ENCODE measurements at places on chromosomes 7 and 10. TPM values are rescaled to one million over a fixed set of nuclear protein-coding genes. Genes with fewer than 3 reads are reported as not detected.

GRCh38 chr10:50279489-50279888, 28.2 kb upstream of the ASAH2 start:
- peak; percentile 5 for DNase-seq

DNA sequence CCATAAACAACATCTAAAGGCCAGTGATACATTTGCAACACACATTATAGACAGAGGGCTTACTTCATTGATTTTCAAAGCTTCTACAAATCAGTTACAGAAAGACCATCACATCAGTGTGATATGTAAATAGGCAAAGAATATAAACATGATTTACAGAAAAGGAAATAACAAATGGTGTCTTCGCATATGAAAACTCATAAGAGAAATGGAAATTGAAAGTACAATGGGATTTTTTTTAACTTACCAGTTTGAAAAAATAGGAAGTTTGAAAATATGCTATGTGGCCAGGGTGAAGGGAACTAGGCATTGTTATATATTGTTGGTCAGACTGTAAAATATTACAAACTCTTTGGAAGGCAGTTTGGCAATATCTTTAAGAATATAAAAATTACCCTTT, 27.3 kb downstream of the SEC23IP start:
- no peak for DNase-seq

The PDLIM1 gene
- total RNA-seq, result 41.1 TPM

- no peak for DNase-seq
Observed at GRCh38 chr10:15783941-15784636, 64.4 kb upstream of the ITGA8 start.

The PON1 gene
- not detected for total RNA-seq

The CYP3A4 gene
- total RNA-seq, result not detected

DNA sequence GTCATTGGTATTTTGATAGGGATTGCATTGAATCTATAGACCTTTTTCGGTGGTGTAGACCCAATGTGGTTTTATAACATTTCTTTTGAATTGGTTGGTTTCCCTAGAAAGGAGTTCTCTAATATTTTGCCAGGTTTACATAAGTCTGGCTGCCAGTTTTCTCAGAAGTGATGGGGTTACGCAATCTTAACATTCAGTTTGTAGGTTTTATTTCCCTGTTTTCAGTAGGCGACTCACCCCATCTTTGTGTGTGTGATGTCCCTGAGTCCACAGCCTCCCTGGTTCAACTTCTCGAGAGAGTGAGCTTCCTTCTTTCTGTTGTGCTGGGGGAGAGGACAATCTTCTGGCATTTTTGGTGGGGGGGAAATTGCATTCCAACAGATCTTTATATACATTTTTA, 9.6 kb upstream of the KIF5B start:
- no peak for DNase-seq

DNA sequence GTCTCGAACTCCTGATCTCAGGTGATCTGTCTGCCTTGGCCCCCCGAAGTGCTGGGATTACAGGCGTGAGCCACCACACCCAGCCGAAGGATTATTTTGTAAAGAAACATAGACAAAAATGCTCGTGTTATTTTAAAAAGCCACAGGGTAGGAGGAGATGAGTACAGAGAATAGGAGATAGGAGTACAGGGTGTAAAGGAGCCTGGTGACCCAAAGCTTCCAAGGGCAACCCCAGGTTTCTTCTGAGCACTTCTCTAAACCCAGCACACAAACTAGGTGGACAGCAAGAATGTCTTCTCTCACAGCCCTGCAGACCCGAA, 54.7 kb downstream of the ZNF467 start:
- no peak for DNase-seq

GRCh38 chr10:21167288-21168010, 270.3 kb upstream of the NEBL start:
- no peak for DNase-seq

GRCh38 chr7:28408960-28409715, 3.2 kb upstream of the CREB5 start:
- peak; percentile 98 for DNase-seq

DNA sequence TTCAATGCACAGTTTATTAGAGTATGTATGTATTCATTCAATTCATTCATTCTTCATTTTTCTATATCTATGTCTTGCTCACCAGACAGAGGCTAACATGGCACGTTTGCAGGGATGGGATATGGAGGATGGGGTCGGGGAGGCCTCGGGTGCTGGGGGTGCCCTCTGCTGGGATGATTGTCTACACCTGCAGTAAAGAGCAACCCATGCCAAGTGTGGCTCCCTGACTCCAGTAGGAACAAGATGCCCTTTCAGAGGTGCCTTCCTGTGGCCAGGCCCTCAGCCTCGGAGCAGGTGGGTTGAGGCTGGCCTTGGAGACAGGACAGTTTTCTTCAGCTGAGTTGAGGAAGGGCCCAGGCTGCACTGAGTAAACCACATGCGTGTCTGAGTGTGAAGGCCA, 157.2 kb downstream of the SH2D4B start:
- no peak for DNase-seq

DNA sequence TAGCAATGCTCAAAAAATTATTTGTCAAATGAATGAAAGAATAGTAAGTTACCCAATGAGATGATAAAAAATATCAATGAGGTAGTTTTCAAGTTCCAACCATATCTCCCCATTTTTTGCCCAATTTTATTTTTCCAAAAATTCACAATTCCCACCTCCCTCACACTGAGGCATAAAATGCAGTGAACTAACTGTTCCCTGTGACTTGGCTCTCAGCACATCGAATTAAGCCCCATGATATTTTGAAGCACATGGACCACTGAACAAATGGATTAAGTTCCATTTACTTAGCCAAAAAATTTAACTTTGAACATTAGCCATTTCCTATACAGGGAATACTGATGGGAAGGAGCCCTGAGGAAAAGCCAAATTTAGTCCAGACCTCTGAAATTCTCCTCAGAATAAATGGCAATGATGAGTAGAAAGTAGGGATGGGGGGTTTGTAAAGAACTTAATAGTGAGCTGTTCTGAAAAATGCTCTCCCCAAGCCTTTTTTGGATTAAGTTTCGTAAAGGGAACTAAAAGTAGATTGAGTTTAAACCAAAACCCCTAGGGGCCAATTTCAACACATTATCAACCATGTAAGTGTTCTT, 166.3 kb upstream of the GRM3 start:
- DNase-seq, result peak; percentile 34

- no peak for DNase-seq
Observed at GRCh38 chr10:60661637-60662036, 116.6 kb upstream of the CDK1 start.

GRCh38 chr7:140058517-140058916, 4.2 kb downstream of the PARP12 start:
- DNase-seq, result no peak

DNA sequence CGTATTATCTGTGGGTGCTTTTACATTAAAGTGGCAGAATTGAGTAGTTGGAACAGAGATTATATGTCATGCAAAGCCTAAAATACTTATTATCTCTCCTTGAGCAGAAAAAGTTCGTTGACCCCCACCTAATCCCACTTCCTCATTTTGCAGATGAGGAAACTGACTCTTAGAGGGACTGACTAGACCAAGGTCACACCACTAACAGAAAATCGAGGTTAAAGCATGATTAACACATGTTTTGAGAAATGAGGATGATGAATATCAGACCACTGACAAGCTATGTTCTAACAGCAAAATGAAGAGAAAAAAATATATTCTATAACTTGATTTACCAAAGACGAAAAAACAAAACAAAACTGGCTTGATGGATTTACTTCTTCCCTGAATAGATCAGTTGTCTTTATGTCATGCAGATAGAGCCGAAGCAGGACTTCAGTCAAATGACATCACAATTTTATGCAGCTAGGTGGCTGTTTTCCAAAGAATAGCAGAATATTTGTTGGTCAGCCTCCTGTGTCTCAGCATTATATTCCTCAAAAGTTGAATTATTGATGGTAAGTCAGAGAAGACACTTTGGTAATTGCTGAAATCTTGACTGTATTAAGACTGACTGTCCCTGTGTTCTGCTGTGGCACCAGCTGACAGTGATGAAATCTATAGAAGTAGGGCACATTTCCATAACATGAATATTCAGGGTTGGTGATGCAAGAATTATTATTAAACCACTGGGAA, 24.2 kb upstream of the SMIM30 start:
- no peak for DNase-seq

DNA sequence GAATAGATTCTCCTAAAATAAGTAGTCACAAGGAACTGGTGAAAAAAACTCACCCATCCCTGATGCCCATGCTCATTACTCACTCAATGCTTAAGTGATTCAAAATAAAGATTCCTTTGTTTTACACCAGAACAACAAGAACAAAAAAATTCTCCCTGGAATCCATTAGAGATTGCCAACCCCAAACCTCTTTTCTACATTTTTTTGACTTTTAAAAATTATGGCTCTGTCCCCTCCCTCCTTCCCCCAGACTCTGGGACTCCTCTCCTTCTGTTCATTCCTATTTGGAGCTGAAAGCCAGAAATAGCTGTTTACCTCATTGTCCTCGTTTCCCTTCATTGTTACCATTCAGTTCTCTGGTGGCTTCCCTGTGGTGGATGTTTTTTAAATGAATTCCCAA, 63.2 kb upstream of the FHIP2A start:
- DNase-seq, result no peak

DNA sequence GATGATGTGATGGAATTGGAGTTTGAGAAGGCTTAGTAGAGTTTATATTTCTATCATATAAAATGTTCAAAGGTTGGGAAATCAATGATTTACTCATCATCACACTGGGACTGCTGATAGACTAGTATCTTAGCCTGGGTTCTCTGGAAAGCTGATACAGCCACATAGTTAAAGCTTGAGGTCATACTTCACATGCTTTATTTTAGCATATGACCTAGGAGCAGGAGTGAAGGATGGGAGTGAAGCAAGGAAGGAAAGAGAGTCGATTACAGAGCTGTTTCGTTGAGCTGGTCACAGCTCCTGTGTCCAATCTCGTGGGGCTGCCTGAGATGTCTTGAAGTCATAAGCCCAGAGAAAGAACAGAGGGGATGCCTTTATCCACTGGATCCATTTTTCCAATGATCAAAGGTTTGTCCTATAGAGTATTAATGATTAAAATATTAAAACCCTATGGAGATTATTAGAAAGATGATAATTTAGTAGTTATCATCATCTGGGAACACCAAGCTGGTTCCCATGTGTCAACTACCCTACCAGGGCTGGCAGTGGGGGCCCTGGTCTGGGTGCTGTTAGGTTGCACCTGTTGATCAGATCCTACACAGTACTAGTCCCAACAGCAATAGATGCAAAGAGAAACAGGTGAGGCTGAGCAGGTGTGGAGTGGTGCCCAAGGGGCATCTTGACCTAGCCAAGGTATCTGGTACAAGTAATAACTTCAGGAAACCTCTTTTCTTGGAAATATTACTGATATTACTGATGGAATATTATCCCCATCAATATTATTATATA, 77.8 kb downstream of the BAMBI start:
- no peak for DNase-seq

The SSC4D gene
- total RNA-seq, result 0.41 TPM

GRCh38 chr10:3399756-3400155, 227.2 kb upstream of the PITRM1 start:
- no peak for DNase-seq

The WDR91 gene
- total RNA-seq, result 18.9 TPM

GRCh38 chr10:35259769-35260397, 76.4 kb upstream of the CCNY start:
- no peak for DNase-seq

- peak; percentile 68 for DNase-seq
Observed at GRCh38 chr7:40604601-40605438, 470.0 kb downstream of the SUGCT start.

The RET gene
- total RNA-seq, result 12.0 TPM

The TPST1 gene
- total RNA-seq, result 34.0 TPM

- no peak for DNase-seq
Observed at GRCh38 chr7:45031829-45032228, 31.8 kb downstream of the CCM2 start.

The TAS2R41 gene
- 0.31 TPM for total RNA-seq

DNA sequence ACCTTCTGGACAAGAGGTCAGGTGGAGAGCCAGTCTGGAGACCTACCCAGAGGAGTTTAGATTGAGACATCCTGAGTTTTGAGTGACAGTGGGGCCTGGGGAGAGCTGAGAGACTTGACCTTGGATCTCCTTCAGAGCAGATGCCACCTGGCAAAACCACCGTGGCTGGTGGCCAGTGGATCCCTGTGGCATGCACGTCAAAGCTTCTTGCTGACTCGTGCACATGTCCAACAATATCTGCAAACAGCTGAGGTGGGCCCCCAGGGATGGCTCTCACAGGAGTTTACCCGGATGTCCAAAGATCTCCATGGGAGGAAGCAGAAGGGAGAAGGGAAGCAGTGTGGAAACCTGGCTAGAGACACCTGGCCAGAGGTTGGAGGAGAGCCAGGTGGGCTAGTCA, 230.5 kb downstream of the FANK1 start:
- no peak for DNase-seq

The ZNF488 gene
- total RNA-seq, result 1.4 TPM

DNA sequence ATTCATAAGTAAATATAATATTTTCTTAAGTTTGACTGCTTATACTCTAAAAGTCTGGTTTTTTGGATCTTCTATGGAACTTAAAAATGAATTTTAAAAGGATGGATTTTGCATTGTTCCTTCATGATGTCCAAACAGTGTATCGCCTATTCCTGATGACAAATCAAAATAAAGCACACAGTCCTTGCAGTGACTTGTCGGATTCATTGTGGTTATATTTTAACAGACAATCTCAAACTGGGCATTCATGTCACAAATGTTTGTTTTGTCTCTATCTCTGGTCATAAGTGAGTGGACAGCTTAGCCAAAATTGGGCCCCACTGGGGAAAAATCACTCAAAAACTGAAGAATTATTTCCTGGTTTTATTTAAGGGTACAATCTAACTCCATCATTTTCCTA, 74.8 kb downstream of the LMBR1 start:
- DNase-seq, result no peak

DNA sequence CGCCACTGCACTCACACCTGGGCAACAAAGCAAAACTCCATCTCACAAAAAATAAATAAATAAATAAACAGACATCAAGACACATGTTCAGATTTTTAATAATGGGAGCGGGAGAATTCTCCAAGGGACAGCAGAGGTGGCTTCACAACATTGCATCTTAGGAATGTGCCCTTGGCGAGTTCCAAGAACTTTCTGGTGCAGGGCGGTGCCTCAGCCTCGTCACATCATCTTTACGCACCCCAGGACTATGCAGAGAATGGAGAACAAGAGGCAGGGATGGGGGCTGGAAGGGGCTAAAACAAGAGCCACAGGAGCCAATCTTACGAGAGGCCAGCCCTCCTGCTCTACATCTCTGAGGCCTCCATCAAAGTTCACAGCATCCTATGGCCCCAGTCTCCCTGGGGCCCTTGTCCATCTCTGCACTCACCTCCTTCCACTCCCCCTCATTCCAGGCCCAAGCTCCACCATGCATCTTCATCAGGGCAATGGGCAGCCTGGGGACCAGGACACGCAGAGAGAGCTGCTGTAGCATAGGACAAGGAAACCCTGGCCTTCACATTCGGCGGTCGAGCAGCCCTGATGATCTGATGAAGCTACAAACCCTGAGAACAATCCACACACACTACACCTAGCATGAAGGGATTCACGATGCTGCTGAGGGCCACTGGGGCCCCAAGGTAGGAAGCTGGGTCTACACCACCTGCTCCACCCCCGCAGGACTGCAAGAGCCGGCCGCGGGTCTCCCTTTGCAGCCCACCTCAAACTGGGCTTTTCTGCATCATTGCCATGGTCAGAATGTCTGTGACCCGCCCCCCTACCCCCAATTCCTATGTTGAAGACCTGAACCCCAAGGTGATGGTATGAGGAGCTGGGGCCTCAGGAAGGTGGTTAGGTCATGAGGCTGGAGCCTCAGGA, 22.3 kb downstream of the TNS3 start:
- DNase-seq, result no peak
